ENCODE measurements at places on chromosomes 5 and 9.
A peak's percentile ranks its signal among the peaks of the same experiment; 100 is the strongest.

GRCh38 chr9:91253488-91253887, 108.2 kb downstream of the AUH start:
- DNase-seq, result no peak

GRCh38 chr9:97944612-97945011, 6.6 kb upstream of the HEMGN start:
- no peak for DNase-seq

DNA sequence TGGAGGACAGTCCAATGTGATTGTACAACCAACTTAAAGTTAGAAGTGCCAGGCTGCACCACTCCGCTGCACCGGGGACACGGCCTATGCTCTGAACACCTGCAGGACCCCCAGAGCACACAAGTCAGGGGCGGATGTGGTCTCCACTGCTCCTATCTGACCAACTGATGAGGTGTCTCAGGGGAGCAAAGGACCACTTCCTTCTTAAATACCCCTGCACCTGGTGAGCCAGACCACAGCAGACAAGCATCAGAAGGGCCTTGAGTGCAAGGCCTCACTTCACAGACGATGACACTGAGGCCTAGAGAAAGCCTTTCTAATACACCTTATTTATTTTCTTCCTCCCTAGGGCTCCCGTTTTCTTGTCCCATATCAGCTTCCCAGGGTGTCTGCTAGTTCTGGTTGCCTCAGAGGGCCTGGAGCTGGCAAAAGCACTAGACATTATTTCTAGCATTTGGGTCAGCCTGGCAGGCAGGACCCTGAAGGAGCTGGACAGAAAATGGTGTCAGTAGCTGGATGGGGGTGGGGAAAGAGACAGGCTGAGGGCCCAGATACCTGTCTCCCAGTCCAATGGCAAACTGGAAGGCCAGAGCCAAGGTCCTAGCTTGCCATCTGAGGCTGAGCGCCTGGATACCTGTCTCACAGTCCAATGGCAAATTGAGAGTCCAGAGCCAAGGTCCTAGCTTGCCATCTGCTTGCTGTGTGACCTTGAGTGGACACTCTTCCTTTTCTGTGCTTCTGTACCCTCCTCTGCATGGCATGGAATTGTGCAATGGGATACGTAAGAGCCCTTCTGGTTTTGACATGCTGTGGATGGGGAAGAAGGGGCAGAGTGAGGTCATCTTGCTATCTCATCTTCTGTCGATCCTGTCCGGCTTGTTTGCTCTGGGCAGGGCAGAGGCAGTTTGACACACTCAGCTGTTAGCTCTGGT, 9.0 kb downstream of the CCDC69 start:
- no peak for DNase-seq

GRCh38 chr5:50655067-50655809, 11.2 kb upstream of the PARP8 start:
- DNase-seq, result no peak

DNA sequence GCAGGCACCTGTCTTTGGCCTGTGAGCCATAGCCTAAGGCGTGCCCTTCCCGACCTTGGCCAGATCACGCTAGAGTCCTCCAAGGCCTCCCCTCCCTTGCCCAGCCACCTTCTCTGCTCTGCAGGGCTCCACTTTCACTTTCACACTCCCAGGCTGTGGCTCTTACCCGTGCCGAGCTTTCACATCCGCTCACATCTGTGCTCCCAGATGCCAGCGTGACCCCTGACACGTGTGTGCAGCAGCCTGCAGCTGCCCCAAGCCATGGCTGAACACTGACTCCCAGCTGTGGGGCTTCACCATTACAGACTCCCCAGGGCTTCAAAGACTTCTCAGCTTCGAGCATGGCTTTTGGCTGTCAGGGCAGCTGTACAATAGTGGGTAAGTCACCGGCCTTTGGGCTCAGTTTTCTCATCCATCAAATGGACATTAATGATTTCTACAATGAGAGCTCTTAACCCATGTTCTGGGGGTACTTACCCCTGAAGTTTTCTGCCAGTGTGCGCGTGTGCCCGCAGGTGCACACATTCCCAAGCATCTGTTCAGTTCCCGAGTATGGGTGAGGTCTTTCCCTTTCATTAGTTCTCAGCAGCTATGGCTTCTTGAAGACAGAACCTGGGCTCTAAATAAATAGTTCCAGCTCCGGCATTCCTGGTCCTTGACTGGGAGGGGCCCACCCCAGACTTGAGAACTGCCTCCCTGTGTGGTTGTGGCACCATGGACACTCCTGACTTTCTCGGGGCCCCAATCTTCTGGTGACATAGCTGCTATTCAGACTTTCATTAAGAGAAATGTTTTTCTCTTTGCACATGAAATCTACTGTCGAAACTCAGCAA, 118.6 kb downstream of the RGS3 start:
- DNase-seq, result peak; percentile 83

DNA sequence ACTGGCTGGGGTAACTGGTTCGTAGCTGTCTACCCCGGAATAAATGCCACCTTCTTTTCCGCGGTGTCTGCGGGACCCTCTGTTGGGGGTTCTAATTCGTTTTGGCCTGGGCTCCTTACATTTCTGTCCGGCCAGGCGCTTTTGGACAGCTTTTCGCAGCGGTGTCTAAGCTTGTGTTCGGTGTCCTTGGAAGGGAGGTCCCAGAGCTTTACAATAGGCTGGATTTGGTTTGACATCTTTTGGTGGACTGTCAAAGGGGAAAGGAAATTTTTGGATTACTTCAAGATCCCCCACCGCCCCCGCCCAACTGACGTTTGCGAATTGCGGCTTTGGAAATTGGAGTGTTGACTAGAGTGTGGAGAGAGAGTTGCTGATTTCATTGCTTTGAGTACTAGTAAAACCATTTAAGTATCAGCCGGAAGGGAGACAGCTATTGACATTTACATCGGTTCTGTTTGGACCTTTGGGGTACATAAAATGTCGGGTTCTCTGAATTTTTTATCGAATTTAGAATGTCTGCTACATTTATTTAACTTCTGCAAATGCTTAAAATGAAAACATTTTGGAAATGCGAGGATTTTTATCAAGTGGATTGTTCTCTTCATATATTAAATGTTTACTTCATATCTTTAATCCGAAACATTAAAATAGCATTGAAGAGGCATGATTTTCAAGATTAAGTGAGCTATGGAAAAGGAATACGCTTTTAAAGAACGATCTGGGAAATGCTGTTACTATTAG, 4.7 kb upstream of the PURA start:
- peak; percentile 36 for DNase-seq

DNA sequence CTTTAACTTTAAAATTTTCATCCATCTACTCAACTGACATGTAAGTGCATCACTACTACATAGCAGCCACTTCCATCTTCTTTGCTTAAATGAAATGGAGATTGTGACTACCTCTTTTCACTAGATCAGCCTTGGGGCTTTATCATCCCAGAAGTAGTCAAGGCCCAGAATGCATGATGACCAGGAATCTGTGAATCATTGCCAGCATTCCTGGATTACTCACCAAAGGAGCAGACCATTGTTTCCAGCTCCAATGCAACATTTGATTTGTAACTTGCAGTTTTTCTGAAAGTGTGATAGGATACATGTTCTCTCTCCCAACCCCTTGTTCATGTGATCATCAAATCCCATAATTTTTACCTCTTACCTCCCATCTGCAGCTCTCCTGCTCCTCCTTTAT, 65.1 kb downstream of the PLPPR1 start:
- DNase-seq, result no peak

GRCh38 chr5:54844905-54845566, 140.4 kb downstream of the ESM1 start:
- DNase-seq, result no peak

- no peak for DNase-seq
Observed at GRCh38 chr9:26604076-26604662, 288.4 kb downstream of the CAAP1 start.

GRCh38 chr9:87148331-87149104, 201.2 kb upstream of the GAS1 start:
- DNase-seq, result peak; percentile 97

DNA sequence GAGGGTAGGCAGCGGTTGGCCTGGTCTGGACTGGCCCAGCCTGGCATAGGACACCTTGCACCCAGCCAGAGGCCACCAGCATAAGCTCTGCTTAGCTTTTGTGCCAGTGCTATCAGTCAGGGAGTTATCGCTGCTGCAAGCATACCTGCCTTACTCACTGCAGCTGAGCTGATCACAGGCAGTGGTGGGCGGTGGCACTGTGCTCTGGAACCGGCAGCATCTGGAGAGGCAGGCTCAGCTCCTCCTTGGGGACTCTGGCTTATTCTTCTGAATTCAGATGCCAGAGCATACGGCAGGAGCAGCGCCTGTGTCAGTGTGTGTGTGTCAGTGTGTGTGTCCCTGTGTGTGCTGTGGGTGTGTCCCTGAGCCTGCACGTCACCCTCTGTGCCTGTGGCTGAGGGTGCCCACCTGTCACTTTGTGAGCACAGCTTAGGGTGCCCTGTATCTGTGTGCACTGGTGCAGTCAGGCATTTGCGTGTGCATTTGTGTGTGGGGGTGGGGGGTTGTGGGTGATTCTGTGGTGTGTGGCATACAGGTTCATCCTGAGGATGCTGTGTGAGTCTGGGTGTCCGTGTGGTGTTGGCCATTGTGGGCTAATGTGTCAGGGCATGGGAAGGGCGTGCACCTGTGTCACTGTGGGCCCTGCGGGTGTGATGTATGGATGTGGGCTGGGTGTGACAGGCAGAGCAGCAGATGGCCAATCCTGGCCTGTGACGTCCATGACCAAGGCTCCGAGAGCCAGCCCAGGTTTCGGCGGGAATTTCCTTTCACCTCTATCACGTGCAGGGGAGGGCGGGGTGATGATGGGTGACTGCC, 23.5 kb downstream of the LMX1B start:
- DNase-seq, result no peak

DNA sequence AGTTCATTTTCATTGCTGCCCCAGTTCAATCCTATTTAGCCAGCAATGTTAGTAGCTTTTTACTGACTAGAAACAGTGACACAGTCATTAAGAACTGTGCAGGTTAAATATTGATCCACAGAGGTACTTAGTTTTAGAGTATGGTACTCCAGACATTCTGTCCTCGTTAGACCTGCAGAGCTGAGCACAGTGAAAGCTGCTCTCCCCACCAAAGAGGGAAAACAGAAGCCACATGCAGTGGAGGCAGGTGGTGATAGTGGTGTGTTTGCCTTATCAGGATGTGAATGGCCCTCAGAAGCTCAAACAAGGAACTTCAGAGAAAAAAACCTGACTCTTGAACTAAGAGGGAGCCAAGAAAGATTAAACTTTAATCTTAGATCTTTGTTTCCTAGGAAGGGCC, 75.5 kb downstream of the UNC13B start:
- no peak for DNase-seq

- no peak for DNase-seq
Observed at GRCh38 chr5:14794583-14795230, 76.9 kb downstream of the ANKH start.

DNA sequence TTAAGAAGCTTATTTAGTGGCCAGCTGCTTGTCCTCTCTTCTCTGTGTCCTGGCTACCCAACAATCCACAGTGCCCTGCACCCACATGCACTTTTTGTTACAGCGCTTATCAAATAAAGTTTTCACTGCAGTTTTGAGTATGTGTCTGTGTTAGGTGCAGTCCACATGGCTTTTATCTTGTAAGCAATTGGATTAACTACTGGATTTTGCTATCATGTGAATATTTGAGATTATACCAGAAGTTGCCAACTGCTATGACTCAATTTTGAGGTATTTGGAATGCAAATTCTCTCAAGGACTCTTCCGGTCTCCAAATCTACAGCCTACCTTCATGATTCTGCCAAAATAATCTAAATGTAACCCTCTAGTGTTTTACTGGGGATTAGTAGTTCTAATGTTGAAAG, 690.2 kb downstream of the NR2F1-AS1 start:
- DNase-seq, result no peak

DNA sequence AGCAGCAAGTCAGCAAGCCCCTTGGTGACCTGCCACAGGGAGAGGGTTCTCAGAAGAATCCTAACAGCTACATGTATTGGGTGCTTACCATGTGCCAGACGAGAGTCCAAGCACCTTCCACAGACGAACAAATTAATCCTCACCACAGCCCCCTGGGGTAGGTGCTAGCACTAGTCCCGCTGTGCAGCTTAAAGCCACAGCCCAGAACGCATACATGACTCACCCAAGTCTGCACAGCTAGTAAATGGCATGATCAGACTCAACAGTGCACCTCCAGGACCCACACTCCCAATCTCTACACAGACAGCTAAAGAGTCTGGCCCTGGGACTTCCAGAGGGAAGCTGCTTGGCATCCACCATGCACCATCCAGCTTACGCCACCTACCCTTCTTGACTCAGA, 111.5 kb downstream of the PAX5 start:
- no peak for DNase-seq

- no peak for DNase-seq
Observed at GRCh38 chr5:2997179-2997578, 245.7 kb upstream of the IRX2 start.

DNA sequence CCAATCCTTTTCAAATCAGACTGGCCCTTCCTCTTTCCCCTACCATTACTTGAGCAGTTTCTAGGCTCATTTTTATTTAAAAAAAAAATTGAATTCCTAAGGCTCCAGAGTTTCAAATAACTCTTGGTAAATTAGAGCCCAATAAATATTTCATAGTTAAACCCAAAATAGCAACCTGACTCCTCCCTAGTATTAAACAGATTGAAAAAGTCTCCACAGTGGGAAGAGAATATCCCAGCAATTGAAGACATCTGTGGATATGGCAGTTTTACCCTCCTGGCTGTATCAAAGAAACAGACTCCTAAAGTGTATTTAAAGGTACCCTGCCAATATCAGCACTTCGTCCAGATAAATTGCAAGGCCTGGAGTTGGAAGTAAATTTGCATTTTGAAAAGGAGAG, 52.7 kb upstream of the GDNF start:
- no peak for DNase-seq

- peak; percentile 65 for DNase-seq
Observed at GRCh38 chr5:81751836-81752643, 1.1 kb upstream of the SSBP2 start.

DNA sequence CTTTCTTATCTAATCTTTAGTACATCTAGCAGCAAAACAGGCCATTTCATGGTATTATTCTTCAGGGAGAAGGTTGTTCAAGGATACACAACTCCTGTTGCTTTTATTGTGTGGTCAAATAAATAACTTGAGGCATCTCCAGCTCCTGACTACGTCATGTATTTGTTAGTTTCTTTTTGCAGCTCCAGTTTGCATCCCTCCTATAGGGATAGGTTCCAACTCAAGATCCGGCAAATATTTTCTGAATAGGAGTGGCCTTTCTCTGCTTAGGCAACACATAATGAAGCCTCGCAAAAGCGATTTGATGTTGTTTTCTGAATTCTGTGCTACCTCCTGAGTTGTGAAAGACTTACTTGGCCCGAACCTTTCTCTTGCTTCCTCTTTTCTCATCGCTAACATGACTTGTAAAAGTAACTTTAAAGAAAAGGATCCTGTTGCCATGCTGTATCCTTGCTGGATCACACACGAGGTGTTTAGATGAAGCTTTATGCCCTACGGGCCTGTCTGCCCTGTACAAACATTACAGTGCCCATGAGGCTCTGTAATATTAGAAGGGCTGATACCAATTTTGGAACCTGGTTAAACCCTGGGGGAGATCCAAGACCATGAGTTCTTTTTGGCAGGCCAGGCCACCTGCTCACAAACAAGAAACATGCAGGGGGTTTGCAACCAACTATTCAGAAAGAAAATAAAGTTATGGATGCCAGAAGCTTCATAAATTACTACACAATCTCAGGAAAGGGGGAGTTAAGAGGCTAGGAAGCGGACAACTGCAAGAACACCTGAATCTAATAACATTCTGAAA, 149.8 kb upstream of the FGF10 start:
- DNase-seq, result no peak
